Aorta (tissue), 5 donors: ENCODE measurements at places on chromosomes 11 and 22. TPM values are rescaled to one million over a fixed set of nuclear protein-coding genes. Genes with fewer than 3 reads are reported as not detected.

The OR5B17 gene
- total RNA-seq, result not detected

- no peak for DNase-seq
Measured at GRCh38 chr22:22714600-22715335, 70.4 kb downstream of the GGTLC2 start.

GRCh38 chr11:59176330-59176729 is 4.4 kb downstream of the DTX4 start:
- no peak for DNase-seq

GRCh38 chr22:22751043-22751603 is 106.7 kb downstream of the GGTLC2 start:
- no peak for DNase-seq

The TRIM6 gene
- 2.1 TPM for total RNA-seq
